Stimulated activated CD4-positive, alpha-beta T cell treated with anti-CD3 and anti-CD28 coated beads, Interleukin-12 subunit alpha, Interleukin-12 subunit beta, amount 100 ng/mL, for 24 hours (primary cell): ENCODE measurements at places on chromosomes 2 and 18.

DNA sequence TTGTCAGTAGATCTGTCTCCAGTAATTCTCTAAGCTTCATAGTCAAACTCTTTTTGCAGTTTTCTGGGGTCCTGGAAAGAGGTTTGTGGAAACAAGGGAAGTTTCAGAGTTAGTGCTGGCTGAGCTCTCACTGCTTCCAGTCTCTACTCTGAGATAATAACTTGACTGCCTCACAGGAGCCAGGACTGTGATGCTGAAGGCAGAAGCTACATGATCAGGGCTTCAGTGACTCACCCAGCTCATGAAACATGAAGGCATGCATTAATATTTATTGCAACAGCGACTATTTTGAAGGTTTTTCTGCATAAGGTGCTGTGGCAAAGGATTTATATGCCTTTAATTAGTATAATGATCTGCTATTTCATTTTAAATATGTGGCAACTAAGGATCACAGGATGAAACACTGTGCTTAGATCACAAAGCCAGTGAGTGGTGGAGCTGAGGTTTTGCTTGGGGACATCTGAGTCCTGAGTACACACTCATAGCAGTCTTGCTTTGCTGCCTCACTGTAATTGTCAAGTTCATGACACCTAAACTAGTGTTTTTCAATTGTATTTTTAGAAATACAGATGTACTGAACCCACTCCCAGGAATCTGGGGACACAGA, 448.4 kb upstream of the GCFC2 start:
- no peak for DNase-seq

DNA sequence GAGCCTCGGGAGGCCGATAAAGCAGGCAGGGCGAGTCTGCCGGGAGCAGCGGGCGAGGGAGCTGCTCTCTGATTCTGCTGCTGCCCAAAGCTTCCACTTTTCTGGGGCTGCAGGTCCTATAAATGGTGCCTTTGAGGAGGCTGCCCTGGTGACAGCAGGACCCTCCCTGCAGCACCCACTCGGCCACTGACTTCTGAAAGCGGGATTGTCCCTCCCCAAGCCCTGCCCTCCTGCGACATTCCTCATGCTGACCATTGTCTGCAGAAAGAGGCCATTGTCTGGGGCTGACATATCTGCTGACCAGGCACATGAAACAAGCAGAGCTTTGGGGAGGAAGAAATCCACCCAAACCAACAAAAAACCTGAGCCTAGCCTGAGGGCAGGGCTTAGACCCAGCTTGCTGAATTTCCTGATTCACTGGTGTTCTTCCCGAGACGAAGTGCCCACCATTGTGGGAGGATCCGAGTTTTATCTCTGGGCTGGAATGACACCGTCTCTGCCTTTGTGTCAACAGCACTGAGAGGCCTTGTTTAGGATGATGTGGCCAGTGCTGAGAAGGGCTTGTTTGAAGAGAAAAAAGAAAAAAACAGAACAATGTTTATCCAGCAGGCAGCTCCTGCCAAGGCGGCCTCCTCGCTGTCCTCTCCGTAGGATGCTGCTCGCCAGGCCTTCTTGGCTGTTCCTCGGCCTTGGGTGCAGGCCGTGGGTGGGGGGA, 129.7 kb downstream of the MYCN start:
- DNase-seq: no peak

DNA sequence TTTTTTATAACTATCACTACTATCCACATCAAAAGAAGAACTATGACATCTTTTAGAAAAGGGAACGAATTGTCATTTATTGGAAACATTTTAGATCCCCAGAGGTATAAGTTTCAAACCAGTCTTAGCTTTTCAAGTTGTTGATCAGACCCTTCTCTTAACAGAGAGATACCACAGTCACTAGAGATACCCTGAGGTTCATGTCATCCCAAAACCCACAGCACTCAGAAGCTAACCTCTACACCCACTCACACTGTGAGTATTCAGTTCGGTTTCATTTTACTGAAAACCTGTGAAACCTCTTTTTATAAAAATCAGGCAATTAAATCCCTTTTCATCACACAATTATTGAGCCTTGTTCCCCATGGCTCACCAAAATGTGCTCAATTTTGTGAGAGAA, 156.2 kb downstream of the DTNA start:
- no peak for DNase-seq

DNA sequence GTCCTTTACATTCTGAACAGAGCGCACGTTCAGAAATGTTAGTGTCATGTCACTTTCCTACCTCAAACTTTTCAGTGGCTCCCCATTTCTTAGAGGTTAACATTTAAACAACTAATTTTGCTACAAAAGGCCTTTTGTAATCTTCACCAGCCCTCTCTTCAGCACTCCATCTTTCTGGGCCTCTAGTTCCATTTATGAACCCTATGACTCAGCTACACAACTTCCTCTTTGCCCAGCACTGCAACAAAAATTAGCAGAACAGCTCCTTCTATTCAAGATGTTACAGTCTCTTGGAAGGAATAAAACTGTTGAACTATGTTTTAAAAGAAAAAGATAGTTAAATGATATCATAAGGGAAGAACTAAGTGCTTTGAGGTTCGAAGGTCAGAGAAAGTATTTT, 139.9 kb downstream of the VWC2L start:
- no peak for DNase-seq

DNA sequence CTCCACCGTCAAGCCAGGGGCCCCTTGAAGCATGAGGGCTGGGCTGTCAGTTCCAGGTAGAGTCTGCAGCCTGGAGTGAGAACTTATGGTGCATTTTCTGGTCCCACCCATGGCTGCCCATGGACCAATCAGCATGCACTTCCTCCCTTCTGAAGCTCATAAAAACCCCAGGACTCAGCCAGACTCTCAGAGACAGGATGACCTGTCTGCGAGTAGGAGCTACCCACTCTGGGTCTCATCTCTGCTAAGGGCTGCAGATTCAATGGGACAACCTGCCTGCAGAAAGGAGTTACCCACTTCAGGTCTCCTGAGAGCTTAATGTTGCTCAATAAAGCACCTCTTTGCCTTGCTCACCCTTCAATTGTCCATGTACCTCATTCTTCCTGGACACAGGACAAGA, 9.4 kb upstream of the DUSP19 start:
- no peak for DNase-seq

DNA sequence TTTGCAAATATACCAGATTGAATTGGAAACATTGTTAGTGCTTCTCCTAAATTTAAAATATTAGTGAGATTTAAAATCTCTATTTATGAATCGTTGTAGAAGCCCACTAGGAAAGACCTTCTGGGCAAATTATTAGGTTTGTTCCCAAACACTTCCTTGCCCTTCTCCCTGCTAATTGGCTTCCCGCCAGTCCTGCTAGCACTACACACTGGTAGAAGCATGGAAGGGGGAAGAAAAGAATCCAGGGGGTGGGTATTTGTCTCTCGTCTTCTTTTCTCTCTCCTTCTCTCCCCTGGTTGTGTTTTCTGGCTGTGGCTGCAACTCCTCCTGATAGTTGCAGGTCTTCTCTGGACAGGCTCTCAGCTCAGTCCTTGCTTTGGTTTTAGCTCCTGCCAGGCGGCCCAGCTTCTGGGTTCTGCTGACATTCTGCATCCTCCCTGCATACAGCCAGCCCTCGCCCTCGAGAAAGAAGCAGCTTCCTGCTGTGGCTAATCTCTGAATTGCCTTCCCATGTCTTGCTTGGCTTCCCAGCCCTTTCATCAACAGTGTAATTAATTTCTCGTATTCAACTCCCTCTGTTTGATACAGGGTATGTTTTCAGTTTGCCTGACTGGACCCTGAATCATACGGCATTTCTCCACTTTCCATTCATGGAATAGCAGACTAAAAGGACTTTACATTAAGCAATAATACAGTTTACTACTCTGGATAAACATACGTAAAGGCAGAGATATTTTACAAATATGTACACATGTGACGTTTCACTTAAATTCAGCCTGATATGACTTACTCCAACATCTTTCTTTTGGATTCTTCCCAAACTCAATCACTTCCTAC, 6.9 kb upstream of the PARD3B start:
- no peak for DNase-seq

GRCh38 chr2:144524118-144525009, 4.4 kb upstream of the ZEB2 start:
- no peak for DNase-seq

DNA sequence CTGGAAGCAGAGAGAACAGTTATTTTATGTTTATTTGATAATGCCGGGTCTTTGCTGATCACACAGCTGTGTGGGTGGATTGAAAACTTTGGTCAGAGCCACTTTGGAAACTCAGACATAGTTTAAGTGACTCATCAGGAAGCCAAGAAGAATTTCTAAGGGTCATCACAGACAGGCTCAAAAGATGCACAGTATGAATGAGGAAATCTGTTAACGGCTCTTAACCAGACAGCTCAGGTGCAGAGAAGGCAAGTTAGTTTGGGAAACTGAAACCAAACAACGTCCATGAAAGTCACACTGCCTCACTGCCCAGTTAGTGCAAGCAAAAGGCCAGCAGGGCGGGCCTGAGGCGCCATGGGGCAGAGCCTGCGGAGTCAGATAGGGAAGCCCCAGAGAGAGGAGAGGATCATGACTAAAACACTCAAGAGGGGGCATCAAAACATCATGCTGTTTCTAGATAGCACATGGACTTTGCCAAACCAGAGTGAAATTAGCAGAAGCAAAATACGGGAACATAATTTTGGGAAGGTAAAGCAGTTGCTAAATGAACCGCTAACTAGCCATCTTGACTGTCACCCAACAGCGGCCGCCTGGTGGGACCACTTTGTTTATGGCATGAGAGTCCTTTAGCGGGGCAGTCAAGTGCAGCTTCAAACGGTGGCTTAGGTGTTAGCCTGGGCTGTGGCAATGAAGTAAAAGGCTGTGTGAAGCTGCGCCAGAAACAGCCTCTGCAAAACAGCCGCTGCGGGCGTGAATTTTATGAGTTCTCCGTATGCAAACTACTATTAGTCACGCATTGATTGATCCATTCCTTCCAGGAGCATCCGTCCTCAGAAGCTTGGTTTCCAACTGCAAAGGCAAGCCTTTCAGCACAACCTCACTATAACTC, 101.2 kb downstream of the KCTD18 start:
- DNase-seq: no peak

DNA sequence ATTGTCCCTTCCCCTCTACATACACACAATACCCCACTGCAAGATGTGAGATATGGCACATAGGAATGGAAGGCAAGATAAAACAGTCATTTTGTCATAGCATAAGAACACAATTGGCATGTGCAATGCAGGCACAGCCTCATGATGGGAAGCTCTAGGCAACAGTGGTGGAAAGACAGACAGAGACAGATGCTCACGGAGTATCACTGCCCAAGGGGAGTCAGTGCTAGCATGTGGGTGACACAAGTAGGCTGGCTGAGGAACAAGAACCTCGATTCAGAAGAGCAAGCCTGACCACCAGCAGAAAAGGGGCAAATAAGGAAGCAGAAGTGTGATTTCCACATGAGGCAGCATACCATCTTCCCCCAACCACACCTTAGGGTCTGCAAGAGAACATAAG, 323.6 kb downstream of the PAX3 start:
- no peak for DNase-seq

DNA sequence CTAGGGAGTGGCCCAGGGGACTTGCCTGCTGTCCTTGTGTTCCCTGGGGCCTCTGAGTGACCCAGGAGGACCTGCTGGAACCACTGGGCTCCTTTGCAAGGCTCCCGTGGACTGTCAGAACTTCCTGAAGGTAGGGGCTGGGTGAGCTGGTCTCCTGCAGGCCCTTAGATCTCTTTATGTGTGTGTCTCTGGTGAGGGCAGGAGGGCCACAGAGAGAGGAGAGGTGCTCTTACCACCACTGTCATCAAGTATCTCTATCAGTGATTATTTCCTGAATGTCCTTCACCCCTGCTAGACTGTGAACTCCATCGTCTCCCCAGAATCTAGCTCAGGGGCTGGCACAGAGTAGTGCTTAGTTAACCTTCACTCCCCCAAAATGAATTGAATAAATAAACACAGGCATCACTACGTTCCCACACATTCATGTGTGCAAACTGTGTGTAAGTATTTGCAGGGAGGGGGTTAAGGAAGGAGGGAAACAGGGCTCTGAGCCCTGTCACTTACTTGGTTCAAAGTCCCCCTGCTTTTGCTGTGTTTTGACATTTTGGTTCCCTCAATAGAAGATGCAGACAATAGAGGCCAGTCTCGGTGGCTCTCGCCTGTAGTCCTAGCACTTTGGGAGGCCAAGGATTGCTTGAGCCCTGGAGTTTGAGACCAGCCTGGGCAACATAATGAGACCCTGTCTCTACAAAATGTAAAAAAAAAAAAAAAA, 100.8 kb upstream of the HAAO start:
- DNase-seq: no peak

DNA sequence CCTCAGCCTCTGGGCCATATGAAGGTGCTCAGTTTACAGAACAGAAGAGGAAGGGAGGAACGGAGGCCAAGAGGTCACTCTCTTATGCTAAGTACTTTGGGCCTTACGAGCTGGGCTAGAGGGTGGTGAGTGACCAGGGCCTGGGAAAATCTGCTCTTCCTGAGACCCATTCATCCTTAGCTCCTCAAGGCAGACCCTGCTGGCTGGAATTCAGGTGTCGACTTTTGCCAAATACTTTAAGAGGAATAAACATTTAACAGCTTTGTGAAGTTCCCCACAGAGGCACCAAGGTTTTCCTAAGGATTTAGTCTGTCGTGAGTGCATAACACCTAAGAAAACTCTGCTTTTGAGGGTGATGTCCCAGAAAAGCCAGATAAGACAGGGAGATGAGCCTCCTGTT, 129.7 kb upstream of the SIX2 start:
- no peak for DNase-seq

- DNase-seq: no peak
Observed at GRCh38 chr2:224392545-224392944, 9.4 kb downstream of the FAM124B start.
